Activated CD8-positive, alpha-beta memory T cell treated with anti-CD3 and anti-CD28 coated beads for 24 hours (primary cell): ENCODE measurements at places on chromosomes 1 and 21.

DNA sequence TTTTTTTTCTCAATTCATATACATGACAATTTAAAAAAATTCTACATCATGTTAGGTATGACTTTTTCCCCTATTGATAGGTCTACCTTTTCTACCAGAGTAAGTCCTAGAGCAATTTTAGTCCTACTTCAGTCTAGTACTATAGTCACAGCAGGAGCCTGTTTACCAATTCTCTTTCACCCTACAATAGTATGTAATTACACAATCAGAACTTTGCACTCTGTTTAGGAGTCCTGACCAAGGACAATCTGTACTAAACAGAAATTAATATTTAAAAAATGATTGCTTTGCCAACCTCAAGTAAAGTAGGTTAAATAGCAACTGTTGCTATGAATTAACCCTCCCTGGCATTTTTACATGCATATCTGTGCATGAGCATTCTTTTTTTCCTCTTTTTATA lies 810 bp upstream of the CYP4A11 start:
- DNase-seq = no peak

DNA sequence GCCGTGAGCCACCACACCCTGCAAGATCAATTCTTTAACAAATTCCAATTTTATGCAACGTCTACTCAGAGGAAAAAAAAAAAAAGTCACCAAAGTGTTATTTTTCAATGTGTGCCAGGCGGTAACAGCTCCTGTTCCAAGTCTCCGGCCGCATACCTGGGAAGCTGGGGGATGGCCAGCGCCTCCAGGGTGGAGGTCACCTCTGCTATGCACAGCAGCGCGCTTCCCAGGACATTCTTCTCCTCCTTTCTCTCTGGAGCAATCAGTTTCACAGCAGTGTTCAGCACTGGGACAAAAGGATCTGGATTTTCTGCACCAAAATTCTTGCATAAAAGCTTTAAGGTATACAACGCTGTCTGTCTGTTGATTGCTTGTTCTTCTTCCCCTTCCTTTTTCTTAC lies 34.3 kb downstream of the LGALS8 start:
- no peak for DNase-seq

DNA sequence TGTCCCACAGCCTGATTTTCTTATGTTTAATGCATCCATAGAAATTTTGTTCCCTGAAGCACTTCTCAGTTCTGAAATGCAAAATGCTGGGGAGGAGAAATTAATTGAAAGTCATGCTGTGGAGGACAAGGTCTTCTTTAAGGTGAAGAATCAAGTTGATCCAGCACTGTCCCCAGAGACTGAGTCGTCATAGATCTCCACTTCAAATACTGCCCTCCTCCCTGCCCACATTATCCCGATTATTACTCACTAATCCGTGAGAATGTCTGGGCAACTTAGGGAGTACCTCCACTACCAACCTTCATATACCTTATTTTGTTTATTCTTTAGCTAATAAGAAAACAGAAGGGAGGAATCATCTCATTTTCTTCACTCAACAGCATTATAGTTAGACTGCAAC lies 70.0 kb upstream of the FMN2 start:
- DNase-seq = no peak

GRCh38 chr1:162028726-162029125 lies 5.1 kb upstream of the OLFML2B start:
- DNase-seq = no peak

DNA sequence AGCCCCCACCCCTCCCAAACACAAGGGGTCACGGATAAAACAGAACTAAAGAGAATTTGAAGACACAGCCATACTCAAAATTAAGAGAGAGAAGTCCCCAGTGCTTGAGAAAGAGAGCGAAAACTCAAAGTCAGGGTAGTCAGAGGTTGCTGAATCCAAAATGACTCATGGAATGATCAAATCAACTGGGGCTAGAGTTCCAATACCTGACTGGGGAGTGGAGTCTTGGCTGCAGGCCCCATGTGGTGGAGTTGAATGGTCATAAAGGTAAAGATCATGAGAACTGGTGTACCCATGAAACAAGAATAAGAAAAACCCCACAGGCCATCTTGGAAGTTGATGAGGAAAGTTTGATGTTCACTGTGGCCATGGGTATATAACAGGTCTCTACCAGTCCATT lies 84.5 kb upstream of the LRRN2 start:
- no peak for DNase-seq

DNA sequence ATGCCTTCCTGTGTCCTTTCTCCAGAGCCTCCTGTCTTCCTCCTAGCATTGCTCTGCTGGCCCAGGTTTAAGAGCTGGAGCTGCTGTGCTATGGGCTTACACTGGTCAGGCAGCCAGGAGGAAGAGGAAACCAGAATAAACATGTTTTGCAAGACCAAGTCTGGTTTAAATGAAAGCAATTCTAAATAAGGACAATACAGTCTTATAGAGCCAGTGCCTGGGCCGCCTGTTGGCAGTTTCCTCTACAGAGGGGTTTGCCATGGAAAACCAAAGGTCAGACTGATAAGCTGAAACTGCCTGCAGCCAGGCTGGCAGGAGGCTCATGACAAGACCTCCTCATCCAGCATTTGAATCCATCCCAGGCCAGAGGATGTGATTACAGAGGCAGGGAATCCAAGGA lies 92.9 kb upstream of the FGGY start:
- no peak for DNase-seq

DNA sequence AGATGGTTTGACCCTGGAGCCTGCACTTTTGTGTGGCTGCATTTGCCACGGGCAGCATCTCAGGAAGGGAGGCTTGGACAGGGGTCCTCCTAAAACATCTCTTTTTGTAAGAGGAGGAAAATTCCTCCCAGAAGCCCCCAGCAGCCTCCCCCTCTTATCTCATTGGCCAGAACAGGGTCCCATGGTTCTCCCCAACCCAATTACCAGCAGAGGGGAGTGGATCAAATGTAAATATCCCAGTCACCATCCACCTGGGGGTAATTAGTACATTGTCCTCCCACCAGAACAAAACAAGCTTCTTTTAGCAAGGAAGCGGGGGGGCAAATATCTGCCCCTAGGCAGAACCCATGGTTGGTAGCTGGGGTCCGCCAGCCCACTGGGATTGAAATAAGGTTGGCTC lies 44.7 kb upstream of the TENT5B start:
- DNase-seq = no peak

DNA sequence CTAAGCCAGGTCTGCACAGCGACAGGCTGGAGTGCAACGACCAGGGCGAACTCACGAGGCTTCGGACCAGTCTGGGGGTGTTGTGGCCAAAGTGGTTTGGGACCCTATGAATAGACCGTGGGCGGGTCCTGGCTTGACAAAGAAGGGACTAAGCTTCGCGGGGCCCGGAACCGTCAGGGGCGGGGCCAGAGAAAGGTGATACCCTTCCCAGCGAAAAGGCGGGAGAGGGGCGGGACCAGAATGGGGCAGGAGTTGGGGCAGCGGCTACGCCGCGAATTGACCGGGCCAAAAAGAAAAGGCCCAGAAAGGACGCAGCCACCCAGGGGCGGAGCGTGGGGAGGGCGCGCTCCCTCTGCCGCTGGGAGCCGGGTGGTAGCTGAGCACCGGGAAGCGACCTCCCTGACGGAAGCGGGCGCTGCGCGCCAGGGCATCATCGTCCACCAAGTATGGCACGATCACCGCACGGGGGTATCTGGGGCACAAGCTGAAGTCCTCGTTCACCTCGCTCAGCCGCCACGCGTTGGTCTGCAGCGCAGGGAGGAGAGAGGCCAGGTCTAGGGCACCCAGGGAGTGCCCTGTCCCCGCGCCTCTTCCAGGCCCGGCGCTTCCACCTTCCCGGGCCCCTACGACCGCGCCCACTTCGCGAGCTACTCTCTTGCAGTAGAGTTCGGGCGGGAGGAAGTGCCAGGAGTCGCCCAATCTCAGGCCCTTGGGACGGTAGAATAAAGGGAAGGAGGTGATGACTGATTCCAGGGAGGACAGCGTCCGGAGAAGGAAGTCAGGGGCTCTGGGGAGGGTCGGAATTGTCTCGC lies 6.7 kb upstream of the FAM167B start:
- peak; percentile 80 for DNase-seq

GRCh38 chr1:209150114-209150513 lies 433.4 kb upstream of the CAMK1G start:
- no peak for DNase-seq

- no peak for DNase-seq
Measured at GRCh38 chr1:51612447-51612961, 4.4 kb upstream of the OSBPL9 start.

GRCh38 chr1:184851822-184852746 lies 97.4 kb upstream of the EDEM3 start:
- DNase-seq = no peak

DNA sequence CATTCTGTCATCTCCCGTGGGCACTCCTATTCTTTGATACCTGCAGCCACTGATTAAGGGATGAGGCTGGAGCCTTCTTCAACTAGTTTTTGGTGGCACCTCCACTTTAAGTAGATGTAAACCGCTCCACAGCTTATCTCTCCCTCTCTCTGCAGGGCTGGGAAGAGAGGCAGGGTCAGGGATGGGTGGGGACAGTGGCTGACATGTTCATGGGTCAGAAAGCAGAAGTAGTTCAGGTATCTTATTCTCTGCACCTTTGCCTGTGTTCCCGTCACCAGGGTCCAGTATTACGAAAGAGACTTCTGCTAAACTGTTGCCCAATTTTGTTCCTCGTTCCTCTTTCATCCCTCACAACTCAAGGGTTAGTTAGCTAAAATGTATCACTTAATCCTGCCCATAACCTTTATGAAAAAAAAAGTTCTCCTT lies 51.7 kb upstream of the EDEM3 start:
- DNase-seq = no peak

- DNase-seq = peak; percentile 65
Measured at GRCh38 chr21:45404730-45405270, at the start of gene COL18A1. TSS of gene COL18A1 (plus strand) at chr21:45405165. CDS start at chr21:45405231, 66 bp downstream.

GRCh38 chr1:117030271-117030877 lies 28.8 kb downstream of the CD101 start:
- DNase-seq = no peak

DNA sequence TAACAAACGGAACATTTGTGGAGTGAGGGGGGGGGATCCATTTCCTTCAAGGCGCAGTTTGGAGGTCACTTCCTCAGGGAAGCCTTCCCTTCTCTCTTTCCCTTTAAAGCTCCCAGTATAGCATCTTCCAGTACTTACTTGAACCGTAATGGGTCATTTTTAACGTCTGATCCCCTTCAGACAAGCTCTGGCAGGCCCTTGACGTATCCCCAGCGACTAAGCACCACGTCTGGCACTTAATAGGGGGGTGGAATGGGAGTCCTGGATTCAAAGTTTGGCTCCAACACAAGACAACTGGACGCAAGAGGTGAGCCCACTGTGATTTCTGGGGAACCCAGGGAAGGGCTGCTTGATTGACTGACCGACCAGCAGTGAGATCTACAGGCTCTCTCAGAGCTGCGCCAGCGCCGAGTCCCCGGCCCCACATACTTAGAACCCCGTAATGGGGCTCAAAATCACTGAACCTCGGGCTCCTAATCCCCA lies 441 bp downstream of the YARS1 start:
- no peak for DNase-seq

- no peak for DNase-seq
Measured at GRCh38 chr1:9476790-9477463, 62.3 kb upstream of the SLC25A33 start.

GRCh38 chr1:150568594-150568966 lies 10.8 kb downstream of the MCL1 start:
- no peak for DNase-seq

- no peak for DNase-seq
Measured at GRCh38 chr1:28108001-28108400, 19.6 kb upstream of the EYA3 start.

GRCh38 chr1:39410915-39411436 lies 80.5 kb upstream of the BMP8A start:
- peak; percentile 69 for DNase-seq

- DNase-seq = no peak
Measured at GRCh38 chr1:1212780-1213344, 1.1 kb downstream of the TNFRSF4 start.

- no peak for DNase-seq
Measured at GRCh38 chr1:222307621-222308020, 240.3 kb downstream of the HHIPL2 start.

DNA sequence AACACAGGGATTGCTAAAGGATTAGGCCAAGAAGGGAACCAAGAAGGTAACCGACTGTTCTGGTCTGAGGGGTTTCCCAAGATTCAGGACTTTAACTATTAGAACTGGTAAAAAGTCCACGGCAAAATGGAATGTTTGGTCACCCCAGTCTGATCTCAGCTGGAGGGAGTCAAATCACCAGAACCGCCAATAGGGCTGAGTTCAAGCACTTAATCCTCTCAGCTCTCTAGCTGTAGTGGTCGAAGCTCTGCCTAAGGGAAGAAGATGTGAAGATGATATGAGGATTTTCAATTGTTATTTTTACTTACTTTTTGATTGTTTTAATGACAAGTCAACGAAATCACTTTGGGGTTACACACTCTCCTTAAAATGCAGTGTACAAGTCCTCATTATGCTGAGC lies 29.1 kb downstream of the F5 start:
- DNase-seq = no peak

- no peak for DNase-seq
Measured at GRCh38 chr1:64759968-64760367, 15.1 kb downstream of the RAVER2 start.

GRCh38 chr1:12690156-12690555 lies 25.8 kb upstream of the AADACL3 start:
- no peak for DNase-seq

GRCh38 chr1:181405584-181405983 lies 77.7 kb upstream of the CACNA1E start:
- DNase-seq = no peak

- DNase-seq = no peak
Measured at GRCh38 chr1:247175458-247175857, 3.6 kb upstream of the ZNF124 start.

GRCh38 chr1:58233729-58234128 lies 312.8 kb downstream of the OMA1 start:
- DNase-seq = no peak

GRCh38 chr21:30839304-30839703 lies 9.7 kb upstream of the KRTAP7-1 start:
- no peak for DNase-seq

- no peak for DNase-seq
Measured at GRCh38 chr1:106952776-106953175, 103.7 kb upstream of the PRMT6 start.

GRCh38 chr1:20689645-20690056 lies 28.2 kb downstream of the KIF17 start:
- no peak for DNase-seq

DNA sequence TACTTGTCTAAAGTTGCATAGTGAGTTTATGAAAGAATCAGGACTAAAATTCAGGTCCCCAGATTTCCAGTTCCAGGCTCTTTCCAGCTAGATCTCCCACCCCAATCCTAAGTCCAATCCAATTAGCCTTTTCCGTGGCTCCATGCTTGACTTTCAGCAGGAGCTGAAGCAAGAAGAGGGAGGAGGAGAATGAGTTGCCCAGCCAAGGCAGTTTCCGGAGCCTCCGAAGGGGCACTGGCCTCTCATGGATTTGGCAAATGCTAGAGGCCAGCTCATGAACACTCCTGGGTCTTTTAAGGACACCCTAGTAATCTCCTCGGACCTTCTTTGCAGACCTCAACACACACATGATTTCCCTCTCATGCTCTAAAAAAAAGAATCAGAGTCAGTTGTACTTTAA lies 10.5 kb upstream of the LRRC52 start:
- no peak for DNase-seq

GRCh38 chr21:39265603-39266002 lies 47.8 kb downstream of the BRWD1 start:
- DNase-seq = no peak
